ENCODE measurements at places on chromosomes 5 and 9.

GRCh38 chr5:71809446-71809845, 90.4 kb downstream of the CARTPT start:
- DNase-seq, result no peak

GRCh38 chr9:124600407-124600806, 93.2 kb upstream of the NR5A1 start:
- DNase-seq, result no peak

DNA sequence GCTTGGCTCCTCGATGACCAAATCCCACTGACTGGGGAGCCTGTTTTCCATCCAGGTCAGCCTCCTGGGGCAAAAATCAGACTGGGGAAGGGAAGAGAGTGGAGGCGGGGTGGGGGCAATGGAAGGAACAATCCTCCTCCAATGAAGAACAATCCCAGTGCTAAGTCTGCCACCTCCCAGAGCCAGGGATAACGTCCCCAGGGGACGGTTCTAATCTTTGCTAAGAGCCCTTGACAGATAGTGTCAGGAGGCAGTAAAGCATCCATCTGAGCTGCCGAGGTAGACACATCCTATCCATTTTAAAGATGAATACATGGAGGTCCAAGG, 298.5 kb upstream of the MSX2 start:
- no peak for DNase-seq

DNA sequence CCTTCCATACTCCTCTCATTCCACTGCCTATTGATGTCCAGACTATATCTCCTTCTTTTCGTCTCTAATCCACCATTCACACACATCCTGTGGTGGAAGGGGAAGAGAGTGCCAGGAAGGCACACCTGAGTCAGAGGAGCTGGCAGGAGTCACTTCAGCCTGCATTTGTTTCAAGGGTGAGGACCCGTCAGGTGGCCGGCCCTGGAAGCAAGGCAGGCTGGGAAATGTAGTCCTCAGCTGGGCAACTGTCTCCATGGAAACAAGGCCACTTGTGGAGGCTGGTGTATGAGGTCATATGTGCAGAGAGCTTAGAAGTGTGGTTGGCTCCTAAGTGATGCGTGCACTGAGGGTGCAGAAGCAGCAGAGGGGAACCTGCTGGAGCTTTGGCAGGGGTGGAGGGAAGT, 278.4 kb downstream of the NSG2 start:
- no peak for DNase-seq

DNA sequence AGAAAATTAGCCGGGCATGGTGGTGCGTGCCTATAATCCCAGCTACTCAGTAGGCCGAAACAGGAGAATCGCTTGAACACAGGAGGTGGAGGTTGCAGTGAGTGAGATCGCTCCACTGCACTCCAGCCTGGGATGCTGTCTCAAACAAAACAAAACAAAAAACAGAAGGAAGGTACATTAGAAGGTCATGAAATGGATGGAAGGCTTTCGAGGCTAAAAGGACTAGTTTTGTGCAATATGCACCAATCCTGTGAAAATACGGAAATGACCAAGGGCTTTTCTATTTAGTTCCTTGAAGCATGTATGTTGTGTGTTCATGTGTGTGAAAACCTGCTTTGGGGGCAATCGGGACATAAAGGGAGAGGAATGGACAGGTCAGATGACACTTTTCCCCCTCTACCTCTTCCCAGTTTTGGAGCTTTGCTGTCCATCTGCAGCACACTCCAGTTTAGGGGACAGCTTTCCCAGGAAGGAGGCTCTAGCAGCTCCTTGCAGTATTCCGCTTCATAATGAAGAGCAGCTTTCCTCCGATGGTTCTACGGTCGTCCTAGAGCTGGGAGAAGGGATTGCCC, 15.0 kb downstream of the SPRY4 start:
- no peak for DNase-seq

DNA sequence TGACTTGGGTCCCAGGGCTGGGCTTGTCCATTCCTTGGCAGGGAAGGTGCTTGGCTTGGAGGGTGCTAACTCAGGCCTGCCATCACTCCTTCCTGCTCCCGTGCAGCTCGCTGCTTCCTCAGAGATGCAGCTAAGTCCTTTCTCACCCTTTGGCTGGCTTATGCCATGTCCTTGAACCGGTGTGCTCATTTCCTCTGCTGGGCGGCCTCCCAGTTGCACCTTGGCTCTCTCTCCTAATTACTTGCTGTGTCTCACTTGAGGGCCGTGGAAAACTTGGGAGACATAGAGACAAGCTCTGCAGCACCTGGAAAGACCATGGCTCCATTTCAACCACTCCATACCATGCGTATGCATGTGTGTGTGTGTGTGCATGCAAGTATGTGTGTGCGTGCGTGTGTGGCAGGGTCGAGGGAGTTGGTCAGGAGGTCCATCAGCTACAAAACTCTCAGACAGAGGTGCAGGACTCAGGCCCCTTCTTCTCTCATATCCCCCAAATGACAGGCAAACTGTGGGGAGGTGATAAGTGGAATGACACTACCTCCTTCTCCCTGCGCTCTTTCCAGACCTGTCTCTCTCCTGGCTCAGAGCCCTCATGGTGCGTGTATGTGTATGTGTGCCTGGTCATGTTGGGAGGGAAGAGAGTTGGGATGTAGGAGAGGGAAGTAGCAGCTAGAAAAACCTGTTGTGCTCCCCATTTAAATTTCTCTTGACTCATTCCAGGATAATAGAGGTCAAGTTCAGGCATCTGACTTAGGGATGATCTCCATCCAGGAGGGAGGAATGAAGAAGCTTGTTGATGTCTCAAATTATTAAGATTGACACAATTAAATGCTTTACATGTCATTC, 17.6 kb upstream of the MTMR12 start:
- DNase-seq, result no peak

DNA sequence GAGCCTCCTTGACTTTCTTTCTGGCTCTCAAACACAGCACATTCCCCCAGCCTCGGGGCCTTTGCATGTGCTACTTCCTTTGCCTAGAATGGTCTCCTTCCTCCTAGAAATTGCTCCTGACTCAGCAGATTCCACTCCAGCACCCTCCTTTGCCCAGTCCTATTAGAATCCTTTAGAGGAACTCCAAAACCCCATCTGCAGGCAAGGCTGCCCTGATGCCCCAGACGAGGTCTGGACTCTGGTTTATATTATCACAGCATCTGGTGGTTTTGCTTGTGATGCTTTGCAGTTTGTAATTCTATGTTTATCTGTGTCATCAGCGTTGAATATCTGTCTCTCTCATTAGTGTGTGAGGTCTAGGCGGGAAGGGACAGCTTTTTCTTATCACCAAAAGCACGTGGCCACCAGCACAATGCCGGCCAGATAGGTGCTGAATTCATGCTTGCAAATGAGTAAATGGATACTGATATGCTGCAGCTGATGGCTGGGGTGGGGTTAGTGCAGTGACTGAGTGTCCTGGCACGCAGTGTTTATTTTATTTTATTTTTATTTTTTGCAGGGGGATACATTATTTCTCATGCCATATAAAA, 30.0 kb upstream of the ANKH start:
- DNase-seq, result no peak

GRCh38 chr5:76663573-76663972, 40.4 kb upstream of the F2RL2 start:
- no peak for DNase-seq

DNA sequence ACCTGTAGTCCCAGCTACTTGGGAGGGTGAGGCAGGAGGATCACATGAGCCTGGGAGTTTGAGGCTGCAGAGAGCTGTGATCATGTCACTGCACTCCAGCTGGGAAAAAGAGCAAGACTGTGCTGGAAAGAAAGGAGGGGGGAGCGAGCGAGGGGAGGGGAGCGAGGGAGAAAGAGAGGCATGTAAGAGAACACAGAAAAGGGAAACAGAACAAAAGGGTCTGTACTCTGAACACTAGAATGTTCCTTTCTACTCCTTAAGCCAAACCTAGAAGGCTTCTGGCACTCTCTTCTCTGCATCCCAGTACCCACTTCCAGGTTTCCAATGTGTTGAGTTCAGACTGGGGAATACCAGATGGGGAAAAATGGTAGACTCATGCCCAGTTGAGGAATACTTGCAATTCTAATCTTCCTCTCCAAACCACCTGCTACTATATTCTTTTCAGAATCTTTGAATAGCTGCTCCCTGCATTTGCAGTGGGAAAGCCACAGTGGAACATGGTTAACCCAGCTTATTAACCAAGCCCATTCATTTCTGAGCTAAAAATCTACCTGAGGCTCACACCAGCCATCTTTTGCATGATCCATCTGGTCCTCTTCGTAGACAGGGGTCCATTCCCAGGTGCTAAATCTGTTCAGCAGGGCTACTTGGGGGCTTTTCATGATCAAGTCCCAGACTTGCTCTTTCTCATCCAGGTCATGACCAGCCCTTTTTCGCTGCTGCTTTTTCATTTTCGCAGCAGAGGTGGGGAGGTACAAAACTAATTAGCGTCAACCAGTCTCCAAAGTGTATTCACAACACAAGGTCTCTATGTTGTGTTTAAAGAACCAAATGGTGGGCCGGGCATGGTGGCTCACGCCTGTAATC, 34.9 kb downstream of the SEMA4D start:
- no peak for DNase-seq

- DNase-seq, result no peak
Measured at GRCh38 chr5:16066810-16067209, 112.8 kb downstream of the MARCHF11 start.

DNA sequence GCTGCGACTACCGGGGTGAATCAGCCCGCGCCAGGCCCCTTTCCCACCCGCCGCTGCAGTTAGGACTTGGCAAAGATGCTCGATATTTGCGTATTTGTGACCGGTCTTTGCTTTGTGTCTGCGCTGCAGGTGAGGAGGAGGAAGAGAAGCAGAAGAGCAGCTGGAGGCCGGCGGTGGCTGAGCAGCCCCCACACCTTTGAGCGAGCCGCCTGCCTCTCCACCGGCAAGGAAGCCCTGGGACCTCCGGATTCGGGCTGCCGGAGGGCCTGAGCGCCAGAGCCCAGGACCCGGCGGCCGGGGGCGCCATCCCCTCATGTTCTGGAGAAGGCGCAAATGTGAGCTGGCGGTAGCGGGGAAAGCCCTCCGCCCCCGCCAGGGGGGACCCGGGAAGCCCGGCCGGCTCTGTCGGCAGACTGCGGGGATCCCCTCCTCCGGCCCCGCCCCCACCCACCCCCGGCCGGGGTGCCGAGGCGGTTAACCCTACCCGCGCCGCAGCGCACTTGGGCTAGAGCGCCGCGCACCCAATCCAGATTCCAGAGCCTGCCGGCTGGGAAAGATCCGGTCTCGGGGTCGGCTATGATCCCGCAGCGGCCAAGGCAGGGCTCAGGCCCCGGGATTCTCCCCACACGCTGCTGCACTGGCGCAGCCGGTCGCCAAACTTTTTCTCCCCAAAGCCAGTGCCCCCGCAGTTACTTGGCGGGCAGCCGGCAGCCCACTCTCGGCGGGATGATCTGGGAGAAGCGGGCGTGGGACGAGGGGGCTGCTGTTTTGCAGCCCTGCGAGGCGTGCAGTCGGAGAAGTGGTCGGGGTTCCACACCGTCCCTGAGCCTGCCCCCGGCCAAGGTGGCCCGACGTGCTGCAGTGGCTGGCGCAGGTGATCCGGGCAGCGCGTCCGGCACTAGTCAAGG, 800 bp upstream of the KCNN2 start:
- no peak for DNase-seq

DNA sequence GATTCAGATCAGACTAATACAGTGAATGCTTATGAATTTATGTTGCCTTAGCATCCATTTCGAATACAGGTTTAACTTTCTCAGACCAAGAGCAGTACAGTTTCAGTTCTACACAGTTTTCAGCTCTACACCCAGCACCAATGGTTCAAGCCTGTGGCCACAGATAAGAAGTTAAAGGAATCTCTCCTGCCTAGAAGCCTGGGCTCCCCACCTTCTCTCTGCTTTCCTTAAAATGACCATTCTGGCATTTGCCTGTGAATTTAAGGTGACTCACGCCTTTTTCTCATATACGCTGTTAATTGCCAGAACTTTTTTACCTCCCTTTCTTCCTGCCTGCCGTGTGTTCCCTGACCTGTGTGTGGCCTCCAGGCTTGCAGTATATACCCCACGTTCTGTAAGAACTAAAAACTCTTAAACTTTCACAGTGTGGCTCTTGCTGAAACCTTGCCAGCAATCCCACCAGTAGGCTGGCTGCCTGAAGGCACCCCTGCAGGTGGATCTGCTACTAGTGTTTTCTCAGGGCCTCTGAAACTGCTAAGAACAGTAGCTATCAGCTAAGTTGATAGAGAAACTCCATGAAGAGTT, 692.8 kb upstream of the CDH18 start:
- no peak for DNase-seq

GRCh38 chr5:139246394-139246793, 47.1 kb upstream of the MATR3 start:
- DNase-seq, result no peak

GRCh38 chr9:94157050-94157801, 73.0 kb downstream of the PTPDC1 start:
- no peak for DNase-seq

- no peak for DNase-seq
Measured at GRCh38 chr5:139849942-139850341, 54.3 kb downstream of the PSD2 start.

- no peak for DNase-seq
Measured at GRCh38 chr5:171258737-171259415, 50.2 kb upstream of the TLX3 start.

DNA sequence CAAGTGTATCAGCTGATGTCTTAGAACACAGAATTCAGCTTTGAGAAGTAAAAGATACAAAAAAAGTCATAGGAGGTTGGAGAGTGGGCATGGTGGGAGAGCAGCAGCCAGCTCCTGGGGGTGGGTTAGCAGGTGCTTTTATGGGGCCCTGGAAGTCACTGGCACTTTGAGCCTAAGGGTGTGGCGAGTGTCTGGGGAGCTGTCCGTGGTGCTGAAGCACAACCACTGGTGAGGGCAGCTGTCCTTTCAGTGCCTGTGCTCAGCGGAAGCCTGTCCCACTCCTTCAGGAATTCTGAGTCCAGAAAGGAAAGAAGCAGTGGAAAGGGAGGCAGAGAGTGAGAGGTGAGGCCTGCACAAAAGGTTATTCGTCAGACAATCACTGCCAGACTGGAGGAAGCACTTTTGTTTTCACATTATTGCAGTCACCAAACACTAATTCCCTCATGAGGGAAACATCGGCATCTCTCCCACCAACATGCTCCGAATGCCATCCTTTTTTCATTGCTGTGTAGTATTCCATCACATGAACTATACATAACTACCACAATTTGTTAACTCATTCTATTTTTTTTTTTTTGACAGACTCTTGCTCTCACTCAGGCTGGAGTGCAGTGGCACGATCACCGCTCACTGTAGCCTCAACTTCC, 59.4 kb upstream of the RAPGEF1 start:
- peak; percentile 23 for DNase-seq

GRCh38 chr9:81108391-81108790, 581.0 kb downstream of the TLE1 start:
- DNase-seq, result no peak

GRCh38 chr5:75521195-75521594, 9.5 kb downstream of the POLK start:
- no peak for DNase-seq

DNA sequence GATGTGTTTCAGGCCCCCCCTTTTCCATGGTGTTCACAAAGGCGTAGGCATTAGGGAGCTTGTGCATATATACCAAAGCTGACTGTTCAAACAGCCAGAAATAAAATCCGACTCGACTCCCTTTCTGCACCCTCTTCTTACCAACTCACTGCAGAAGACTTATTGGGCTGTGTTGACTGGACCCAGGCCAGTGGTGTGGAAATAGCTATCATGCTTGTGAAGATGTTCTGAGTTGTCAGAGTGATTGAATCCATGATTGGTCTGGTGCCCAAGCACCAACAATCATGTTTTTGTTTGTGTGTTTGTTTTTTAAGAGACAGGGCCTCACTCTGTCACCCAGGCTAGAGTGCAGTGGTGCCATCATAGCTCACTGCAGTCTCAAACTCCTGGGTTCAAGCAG, 21.6 kb downstream of the TJP2 start:
- DNase-seq, result no peak

- DNase-seq, result no peak
Measured at GRCh38 chr5:112186401-112186990, 232.6 kb downstream of the EPB41L4A start.

Measured in T follicular helper cell (primary cell).